Fibroblast of lung (primary cell): ENCODE measurements at places on chromosomes 4 and X. TPM values are rescaled to one million over a fixed set of nuclear protein-coding genes. Genes with fewer than 3 reads are reported as not detected.
A peak's percentile ranks its signal among the peaks of the same experiment; 100 is the strongest.

DNA sequence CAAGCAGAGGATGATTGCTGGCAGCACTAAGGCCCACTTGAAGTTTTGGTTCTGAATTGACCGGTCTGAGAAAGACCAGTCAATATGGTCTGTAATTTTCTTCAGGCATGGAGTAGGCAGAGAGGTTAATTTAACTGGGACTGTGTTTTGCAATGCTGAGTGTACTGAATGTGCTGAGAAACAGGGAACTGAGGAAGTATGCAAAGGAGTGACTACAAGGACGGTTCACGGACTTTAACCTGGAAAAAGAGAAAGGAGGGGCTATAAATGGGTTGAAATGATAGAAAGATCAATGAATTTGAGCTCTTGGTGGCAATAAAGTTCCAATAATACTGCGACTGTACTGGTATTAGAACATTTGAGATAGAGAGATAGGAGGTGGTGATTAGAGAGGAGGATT lies 84.5 kb downstream of the MAGEB17 start:
- no peak for DNase-seq

DNA sequence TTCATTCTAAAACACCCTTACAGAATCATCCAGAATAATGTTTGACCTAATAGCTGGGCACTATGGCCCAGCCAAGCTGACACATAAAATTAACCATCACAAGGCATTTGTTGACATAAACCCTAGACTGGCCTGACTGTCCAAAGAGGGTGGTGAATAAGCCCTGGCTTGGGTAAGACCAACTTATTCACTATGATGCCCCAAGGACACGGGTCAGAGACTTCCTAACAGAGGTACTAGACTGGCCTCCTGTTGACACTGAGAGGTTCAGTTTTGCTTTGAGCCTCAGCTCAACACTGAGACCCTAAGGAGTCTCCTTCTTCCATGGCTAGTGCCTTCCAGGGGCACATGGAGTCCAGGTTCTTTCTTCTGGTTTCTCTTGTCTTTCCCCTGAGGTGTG lies 21.3 kb downstream of the FGF2 start:
- no peak for DNase-seq

DNA sequence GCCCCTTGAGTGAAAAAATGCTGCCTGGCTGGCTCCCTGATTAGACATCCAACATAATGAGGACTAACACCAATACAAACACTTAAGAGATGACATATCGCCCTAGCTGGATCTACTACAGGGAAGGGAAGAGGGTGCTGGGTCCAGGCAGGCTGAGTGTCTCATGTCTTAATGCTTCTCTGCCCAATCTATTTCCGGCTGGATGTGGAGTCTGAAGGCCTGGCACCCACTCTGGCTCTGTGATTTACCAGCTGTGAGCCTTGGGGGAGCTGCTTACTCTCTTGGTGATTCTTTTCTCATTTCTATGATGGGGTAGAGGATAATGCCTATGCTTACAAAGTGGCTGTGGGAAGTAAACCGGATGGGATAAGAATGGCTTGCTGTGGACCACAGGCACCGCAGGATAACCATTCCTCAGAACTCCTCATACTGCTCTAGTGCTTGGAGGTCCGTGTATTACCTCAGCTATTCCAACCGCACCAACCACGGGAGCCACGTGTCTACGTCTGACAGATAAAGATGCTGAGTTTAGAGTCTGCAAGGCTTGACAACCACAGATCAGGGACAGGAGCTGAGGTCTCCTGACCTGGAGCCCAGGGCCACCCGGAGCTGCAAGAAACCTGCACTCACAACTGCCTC lies 161.7 kb downstream of the AFAP1 start:
- no peak for DNase-seq

GRCh38 chr4:21011106-21011505 lies 310.8 kb downstream of the PACRGL start:
- DNase-seq = no peak

- DNase-seq = no peak
Observed at GRCh38 chrX:44890247-44890646, 17.3 kb downstream of the KDM6A start.

DNA sequence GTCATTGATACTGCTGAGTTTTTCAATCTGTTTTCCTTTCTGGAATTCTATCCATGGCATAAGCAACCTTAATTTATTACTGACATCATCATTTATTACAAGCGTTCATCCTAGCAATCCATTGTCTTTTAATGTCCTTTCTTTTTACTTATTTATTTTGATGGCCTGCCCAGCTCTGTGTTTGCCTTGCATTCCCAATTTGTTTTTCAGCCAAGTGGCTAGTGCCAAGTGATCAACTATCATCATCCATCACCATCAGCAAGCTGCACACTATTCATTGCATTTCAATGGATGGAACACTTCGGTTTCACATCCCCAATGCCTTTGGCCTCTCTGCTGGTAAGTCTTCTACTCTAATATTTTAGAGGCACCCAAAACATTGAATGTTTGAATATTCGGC lies 831.7 kb upstream of the EPHA5 start:
- DNase-seq = no peak

DNA sequence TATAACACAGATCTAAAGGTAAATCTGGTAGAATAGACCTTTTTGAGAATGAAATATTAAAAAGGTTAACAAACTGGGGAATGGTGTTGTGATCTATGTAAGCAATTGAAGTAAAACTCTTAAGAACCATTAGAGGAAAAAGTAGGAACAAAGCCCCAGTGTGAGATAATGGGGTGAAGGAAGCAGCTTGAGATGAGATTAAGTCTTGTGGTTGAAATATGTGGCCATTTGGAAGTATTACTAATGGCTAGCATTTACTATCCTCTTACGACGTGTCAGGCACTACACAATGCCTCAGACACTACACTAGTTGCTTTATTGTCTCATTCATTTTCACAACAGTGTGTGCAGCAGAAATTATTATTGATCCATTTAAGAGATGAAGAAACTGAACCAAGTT lies 25.9 kb upstream of the NDNF start:
- DNase-seq = no peak

DNA sequence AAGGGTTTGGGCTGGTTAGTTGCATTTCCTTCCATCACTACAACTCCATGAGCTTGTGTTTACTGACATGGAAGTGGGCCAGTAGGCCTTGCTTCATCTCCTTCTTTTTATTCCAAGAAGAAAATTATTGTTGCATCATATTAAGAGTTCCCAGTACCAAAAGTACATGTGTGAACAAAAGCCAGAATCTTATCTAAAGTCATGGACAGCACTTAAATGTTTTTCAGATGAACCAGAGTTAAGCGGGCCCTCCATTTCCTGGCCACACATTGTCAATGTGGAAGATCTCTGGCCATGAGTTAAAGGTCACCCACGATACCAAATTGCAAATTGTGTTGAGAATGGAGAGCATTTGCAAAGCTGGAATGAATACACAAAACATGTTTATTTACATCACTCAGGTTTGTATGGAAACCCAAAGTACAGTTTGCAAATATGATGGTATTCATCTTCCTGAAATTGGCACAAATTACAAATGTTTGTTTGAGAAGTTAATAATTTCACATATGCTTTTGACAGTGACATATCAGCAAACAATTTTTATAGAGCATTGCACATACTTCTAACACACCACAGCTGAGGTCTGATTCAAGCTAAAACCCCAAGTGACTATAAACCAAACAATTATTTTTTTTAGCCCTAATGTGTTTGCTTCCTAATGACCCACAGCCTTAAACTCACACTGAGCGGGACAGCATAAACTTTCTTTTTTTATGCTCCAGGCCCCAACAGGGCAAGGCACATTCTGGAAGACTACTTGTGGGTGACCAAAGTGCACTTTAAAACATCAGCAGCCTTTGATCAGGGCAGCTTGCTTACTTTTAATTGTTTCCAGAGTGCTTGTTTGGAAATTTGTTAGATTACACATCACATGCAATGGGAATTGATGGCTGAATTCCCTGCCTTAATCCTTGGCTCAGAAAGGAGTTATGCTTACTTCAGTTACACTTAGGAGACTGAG lies 502.9 kb upstream of the SLIT2 start:
- peak; percentile 98 for DNase-seq

- peak; percentile 90 for DNase-seq
Observed at GRCh38 chrX:109847257-109848187, 114.5 kb upstream of the ACSL4 start.

DNA sequence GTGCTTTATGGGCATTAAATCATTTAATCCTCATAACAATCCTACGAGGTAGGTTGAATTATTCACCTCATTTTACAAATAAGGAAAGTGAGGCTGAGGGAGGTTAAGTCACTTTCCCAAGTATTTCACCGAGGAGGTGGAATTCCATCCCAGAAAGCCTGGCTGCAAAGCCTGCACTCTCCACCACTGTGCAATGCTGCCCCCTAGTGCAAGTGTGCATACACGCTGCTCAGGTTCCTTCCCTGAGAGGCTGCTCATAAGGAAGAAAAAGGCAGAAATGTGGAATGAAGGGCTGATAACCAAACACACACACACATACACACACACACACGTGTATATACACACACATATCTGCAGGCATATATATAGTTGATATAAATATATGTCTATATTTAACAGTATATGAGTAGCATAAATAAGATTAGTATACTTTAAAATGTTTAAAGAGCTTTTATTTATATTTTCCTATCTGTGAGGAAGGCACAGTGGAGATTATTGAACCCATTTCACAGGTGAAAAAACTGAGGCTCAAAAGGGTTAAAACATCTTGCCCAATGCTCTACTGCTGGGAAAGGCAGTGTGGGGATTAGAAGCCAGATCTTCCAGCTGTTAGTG lies 714.5 kb upstream of the TENM3 start:
- peak; percentile 80 for DNase-seq

DNA sequence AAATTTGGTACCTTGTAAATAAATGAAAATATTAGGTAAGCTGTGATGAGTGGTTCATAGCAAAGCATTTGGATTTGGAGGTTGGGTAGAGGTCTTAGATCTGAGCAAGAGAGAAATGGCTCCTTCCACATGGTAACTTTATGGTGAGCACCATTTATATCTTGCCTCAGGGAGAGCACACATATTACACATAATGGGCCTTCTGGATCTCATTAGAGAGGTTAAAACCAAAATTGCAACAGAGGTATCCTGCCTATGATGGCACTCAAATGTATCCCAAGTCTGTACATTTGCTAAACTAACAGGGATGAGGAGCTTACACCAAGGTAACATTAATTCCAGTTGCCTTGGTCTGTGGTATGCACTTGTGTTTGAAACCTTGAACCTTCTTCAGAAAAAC lies 87.1 kb upstream of the PUDP start:
- no peak for DNase-seq

GRCh38 chr4:129394635-129395034 lies 298.7 kb downstream of the C4orf33 start:
- no peak for DNase-seq

GRCh38 chr4:26987191-26987590 lies 126.5 kb downstream of the STIM2 start:
- DNase-seq = no peak

GRCh38 chrX:31297881-31298280 lies 226.0 kb upstream of the FTHL17 start:
- DNase-seq = no peak

- peak; percentile 13 for DNase-seq
Observed at GRCh38 chr4:38917481-38918025, 49.9 kb downstream of the FAM114A1 start.

- peak; percentile 68 for DNase-seq
Observed at GRCh38 chr4:168837922-168838321, 172.1 kb downstream of the CBR4 start.

- DNase-seq = no peak
Observed at GRCh38 chrX:133988010-133988409, 2.6 kb upstream of the GPC3 start.

GRCh38 chr4:7917669-7918068 lies 22.0 kb downstream of the AFAP1 start:
- DNase-seq = no peak

DNA sequence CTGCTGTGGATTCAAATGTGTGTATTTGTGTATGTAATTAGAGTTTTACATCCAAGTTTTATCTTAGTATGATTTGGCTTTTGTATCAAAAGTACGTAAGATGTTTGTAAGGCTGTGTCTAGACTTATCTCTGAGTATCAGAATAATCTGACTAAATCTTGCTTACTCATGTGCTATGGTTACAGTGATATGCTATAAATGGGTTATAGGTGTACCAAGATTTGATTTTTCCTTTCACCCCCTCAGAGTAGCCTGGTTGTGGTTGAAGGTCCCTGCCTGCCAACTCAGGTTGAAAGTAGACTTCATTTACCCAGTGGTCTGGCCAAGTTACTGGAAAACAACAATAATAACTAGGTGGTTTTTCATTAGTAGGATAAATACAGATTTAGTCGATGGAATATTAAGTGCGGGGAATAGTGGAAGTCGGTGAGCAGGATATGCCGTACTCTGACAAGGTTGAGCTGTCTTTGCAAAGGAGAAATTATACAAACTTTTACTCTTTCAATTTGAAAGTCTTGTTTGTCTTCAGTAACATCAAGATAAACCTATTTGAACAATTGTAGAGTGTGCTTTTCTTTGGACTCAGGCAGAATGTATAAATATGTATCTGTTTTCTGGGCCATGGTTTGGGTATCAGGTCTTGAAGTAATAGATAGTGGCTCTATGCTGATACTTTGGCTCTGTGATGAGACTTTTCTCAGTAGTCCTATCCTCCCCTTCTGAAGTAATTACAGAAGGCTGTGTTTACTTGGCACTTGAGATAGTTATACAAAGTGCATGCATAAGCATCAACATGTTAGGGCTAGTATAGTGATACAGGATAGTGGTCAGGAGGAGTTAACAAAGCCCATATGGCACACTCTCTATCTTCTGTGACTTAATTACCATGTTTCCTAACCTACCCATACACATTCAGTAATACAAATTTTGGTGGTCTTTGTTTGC lies 23.7 kb downstream of the BMP2K start:
- peak; percentile 36 for DNase-seq

DNA sequence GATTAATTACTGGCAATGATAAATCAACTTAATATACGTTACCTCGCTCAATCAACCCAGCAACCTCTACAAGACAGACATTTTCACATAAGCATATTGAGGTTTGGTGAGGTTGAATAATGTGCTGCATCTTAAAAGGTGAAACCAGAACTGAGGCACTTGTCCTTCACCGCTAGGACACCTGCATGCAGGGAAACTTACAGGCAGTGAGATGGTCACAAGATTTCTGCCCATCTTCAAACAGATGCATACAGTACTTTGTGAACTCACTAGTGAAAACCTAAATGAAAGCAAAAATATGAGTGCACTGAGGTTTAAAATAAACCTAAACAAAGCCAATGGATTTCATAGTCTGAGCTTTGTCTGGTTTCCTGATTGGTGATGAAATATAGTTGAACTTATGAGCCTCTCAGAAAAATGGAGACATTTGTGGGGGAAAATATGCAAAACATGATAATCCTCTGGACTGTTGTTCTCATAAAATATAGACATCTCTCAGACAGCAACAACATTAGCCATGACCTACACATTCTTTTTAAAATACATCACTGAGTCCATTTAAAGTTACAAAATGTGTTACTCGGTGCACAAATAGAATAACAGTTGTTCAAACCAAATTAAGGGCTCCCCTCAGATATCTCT lies 20.9 kb upstream of the PRSS12 start:
- peak; percentile 51 for DNase-seq

Gene MFSD8
- total RNA-seq = 15.4 and 18.8 TPM in 2 replicates

Gene XK
- 0.17 and 0.26 TPM in 2 replicates for total RNA-seq

Gene CLNK
- not detected in 2 replicates for total RNA-seq

Gene HSFX4
- total RNA-seq = not detected in 2 replicates

Gene ODAPH
- total RNA-seq = not detected in 2 replicates

Gene CNKSR2
- total RNA-seq = 0.33 and 1.5 TPM in 2 replicates

Gene UGT2B7
- total RNA-seq = not detected in 2 replicates

Gene PRICKLE3
- total RNA-seq = 4.6 and 7.4 TPM in 2 replicates

Gene SATL1
- not detected in 2 replicates for total RNA-seq

Gene C4orf51
- total RNA-seq = not detected in 2 replicates

Gene SH3TC1
- 3.9 and 11.6 TPM in 2 replicates for total RNA-seq

Gene UGT2B10
- total RNA-seq = not detected in 2 replicates

Gene MMGT1
- 9.5 and 10.4 TPM in 2 replicates for total RNA-seq

Gene ASMT
- total RNA-seq = not detected in 2 replicates

Gene SULT1B1
- not detected in 2 replicates for total RNA-seq

Gene SLC9A7
- 22.6 and 47.7 TPM in 2 replicates for total RNA-seq

Gene FDCSP
- total RNA-seq = not detected in 2 replicates
